ENCODE measurements at places on chromosomes 6 and 20.

GRCh38 chr20:61442075-61442670, 190.1 kb downstream of the CDH4 start:
- DNase-seq: peak; percentile 41

GRCh38 chr6:82779041-82779440, 286.6 kb downstream of the UBE3D start:
- no peak for DNase-seq

- no peak for DNase-seq
These were observed 256.6 kb downstream of the GMDS start for GRCh38 chr6:1988843-1989242.

DNA sequence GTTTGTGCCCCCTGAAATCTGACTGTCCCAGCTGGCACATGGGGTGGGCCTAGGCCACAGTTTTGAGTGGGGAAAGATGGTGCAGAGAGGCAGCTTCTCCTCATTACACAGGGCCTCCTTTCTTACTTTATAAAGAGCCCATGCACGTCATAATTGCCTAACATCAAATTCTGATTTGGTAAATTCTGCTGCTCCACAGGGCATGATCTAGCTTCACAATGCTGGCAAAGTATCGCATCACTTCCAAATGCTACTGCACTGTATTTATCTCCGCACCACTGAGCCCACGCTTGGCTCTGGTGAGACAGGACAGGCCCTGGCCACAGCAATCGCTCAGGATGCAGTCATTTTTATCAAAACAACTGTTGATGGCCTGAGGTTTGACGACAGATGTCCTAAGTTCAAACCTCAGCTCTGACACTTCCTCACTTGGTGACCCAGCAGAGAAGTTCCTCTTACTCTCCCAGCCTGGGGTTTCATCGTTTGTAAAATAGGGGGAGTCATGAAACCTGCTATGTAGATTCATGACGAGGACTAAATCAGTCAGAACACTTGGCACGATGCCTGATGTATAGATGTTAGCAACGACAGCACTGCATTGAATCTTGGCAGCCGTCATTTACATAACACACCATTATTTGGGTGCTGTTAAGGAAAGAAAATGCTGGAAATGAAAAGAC, 187.9 kb downstream of the TTLL2 start:
- DNase-seq: no peak

GRCh38 chr20:49595811-49596561, 28.0 kb upstream of the PTGIS start:
- DNase-seq: peak; percentile 50

GRCh38 chr20:3156811-3157619, 2.6 kb downstream of the FASTKD5 start:
- no peak for DNase-seq

DNA sequence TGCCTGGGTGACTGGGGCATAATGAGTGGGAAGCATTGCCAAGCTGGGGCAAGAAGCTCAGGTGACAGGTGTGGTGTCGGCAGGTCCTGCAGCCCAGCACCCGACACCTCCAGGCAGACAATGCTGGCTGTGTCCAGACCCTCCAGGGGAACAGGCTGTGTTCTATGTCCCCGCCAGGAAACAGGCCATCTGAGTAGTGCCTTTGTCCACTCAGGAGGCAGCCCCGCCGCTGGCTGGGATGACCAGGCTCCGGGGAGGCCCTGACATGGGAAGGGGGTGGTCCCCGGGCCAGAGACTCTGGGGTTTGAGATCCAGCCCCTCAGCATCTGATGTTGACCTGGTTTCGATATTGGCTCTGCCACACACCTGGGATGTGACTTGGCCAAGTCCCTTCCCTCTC, 28.4 kb downstream of the SNPH start:
- no peak for DNase-seq

DNA sequence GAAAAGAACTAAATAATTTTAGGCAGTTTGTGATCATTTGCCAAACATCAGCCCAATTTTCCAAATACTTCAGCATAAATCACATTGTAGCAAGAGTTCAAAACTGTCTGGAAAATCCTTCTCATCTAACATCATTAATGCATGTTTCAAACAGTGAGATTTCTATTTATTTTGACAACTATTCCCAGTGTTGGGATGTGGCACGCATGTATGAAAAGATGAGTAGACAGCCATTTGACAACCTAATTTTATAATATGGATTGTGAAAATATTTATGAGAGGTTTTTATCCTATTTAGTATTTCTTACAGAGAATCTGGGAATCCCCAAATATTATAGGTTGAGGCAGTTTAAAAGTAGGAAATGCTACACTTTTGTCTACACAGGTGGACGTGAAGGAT, 357.6 kb upstream of the ARID1B start:
- DNase-seq: no peak

- DNase-seq: no peak
These were observed at the start of gene BPIFB2 for GRCh38 chr20:33007376-33008335. Gene BPIFB2 (plus strand): TSS chr20:33007704. CDS start chr20:33008575, 871 bp downstream.

GRCh38 chr20:45052698-45053429, 48.1 kb downstream of the KCNS1 start:
- DNase-seq: peak; percentile 77

- DNase-seq: no peak
These were observed 103.6 kb downstream of the PAX1 start for GRCh38 chr20:21808863-21809664.

- DNase-seq: peak; percentile 62
These were observed 215.0 kb downstream of the ARID1B start for GRCh38 chr6:156992020-156992804.

DNA sequence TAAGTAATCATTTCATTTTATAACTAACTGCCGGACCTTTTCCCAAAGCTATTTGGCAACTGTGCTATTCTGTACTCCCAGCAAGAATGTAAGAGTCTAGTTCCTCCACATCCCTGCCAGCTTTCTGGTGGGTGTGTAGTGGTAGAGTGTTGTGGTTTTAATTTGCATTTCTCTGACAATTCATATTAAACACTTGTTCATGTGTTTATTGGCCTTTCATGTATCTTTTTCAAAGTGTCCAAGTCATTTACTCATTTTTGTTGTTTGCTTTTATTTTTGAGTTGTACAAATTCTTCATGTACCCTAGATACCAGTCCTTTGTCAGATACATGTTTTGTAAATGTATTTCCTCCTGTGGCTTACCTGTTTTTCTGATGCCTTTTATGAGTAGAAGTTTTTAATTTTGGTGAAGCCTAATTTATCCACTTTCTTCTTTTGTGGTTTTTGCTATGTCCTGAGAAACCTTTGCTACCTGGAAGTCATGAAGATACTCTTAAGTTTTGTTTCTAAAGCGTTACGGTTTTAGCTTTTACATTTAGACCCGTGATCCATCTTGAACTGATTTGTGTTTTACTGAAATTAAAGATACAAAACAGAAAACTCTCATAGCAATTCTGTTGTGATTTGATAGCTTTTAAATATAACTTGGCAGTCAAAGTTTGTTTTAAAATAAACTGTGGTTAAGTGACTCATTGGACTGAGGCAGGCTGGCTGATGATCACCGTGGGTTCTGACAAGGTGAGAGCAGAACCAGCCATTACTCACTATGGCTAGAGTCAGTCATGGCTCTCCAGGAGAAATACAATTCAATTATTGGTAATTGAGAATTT, 8.0 kb downstream of the MYLIP start:
- DNase-seq: peak; percentile 90

DNA sequence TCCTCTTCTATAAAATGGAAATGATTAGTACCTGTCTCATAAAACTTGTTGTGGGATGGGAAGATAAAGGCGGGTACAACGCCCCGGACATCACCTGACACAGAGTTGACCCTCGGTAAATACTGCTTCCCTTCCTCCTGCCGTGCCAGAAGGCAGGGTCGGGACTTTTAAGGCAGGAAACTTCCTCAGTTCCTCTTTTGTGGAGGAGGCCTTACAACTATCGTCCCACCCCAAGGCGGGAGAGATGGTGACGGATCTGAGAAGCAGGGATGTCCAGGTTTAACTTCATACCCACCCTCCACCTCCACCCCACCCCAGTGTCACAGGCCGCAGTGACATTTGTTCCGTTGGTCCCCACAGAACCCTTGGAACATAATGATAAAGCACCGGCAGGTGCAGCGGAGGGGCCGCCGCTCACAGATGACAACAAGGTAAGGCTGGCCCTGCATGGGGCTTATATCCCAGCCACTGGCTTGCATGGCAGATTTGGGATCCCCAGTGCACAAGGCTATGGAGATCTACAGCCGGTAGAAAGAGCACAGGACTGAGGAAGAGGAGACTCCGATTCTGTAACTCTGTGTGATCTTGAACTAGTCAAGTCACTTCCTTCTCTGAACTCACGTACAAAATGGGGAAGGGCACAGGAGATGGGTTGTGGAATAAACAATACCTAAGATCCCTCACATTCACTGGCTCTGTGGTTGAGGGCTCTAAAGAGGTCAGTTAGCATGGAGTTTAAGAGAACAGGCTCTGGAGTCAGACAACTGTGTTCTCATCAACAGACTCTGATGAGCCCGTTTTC, 764 bp downstream of the DNTTIP1 start:
- no peak for DNase-seq

DNA sequence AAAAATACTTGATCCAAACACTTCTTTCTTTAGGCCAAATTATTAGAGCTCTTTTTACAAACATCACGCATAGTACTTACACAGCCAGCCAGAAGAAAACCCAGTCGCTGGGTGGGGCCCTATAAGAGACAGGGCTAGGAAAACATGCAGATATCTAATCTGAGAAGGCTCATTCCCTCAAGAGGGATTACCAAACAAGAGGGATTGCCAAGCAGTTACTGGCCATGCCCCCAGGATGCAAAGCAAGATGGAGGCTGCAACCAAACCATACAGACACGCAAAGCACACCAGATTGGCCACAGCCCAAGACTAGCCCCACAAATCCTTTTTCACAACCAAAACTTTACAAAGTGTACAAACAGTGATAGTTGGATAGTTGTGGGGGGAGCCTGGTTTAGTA, 1235.4 kb upstream of the GJE1 start:
- DNase-seq: no peak

DNA sequence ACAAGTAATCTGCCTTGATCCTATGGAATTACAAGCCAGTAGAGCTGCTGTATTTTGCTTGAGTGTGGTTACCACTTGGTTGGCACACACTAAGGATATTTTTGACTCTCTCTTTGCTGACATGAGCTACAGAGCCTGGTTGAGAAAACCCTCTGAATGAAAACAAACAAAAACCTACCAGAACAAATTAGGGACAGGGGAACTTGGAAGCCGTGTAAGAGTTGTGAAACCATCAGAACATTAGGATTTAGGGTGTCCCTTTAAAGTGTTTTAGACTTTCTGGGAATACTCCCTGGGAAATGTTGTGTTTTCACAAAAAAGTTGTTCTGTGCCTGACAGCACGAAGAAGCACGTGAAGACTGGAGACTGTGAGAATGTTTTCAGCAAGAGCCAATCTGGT, 20.5 kb upstream of the PDE7B start:
- no peak for DNase-seq

- no peak for DNase-seq
These were observed 84.3 kb upstream of the FOXO3 start for GRCh38 chr6:108476376-108476775.

DNA sequence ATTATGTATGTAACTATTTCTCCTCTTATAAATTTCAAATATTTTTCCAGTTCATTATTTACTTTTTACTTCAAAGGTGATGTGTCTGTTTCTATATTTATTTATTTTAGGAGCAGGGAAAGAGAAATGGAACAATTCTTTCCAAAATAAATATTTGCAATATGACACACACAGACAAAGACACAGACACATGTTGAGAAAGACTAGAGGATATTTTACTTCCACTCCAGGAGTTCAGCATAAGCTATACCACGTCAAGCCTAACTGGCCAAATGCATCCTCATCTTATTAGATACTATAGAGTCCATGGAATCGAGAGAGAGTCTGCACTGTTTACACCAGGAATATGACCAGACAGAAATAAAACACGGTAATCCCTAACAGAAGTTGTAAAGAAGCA, 13.3 kb downstream of the RALGAPA2 start:
- DNase-seq: no peak

GRCh38 chr6:134593887-134594286, 276.0 kb upstream of the SGK1 start:
- no peak for DNase-seq

GRCh38 chr6:35411066-35411465, 41.1 kb upstream of the FANCE start:
- no peak for DNase-seq

DNA sequence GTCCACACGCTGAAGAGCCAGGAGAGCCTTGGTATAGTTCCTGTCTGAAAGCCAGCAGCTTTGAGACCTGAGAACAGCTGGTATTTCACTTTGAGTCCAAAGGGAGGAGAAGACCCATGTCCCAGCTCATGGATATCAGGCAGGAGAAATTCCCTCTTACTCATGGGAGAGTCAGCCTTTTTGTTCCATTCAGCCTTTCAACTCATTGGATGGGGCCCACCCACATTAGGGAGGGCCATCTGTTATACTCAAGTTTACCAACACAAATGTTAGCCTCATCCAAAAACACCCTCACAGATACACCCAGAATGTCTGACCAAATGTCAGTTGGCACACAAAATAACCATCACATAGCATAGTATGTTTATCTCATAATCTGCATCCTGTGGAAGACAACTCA, 80.1 kb downstream of the GMDS start:
- DNase-seq: no peak

DNA sequence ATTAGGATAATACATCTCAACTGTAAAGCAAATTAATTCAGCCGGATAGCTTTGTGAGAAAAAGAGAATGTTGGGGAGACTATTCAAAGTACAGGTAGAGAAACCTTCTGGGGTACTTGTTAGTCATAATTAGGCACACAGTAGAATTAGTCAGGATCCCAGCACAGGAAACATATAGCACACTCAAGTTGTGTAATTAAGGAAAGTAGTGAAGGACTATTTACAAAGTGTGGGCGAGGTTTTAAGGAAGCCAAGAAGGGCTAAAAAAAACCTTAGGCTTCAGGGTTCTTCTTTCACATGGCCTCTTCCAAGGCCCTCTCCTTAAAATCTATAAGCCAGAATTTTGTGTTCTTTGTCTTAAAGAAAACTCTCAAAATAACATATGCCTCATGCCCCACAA, 126.7 kb downstream of the RTN4IP1 start:
- no peak for DNase-seq

- DNase-seq: no peak
These were observed 476 bp downstream of the AAR2 start for GRCh38 chr20:36236786-36237121.

GRCh38 chr6:44594481-44594880, 207.0 kb downstream of the CDC5L start:
- DNase-seq: no peak

DNA sequence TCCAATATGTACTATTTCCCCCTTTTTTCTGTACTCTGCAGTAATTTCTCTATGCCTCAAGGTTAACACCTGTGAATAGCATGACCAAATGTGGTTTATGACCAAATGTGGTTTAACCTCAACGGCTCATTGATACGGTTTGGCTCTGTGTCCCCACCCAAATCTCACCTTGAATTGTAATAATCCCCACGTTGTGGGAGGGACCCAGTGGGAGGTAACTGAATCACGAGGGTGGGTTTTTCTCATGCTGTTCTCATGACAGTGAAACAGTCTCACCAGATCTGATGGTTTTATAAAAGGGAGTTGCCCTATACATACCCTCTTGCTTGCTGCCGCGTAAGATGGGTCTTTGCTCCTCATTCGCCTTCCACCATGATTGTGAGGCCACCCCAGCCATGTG, 18.7 kb downstream of the DEK start:
- DNase-seq: no peak
